Left lung (tissue), 14 donors: ENCODE measurements at places on chromosomes 5 and 9. TPM values are rescaled to one million over a fixed set of nuclear protein-coding genes. Genes with fewer than 3 reads are reported as not detected.

- no peak for DNase-seq
Observed at GRCh38 chr9:94787266-94787665, 60.8 kb downstream of the AOPEP start.

DNA sequence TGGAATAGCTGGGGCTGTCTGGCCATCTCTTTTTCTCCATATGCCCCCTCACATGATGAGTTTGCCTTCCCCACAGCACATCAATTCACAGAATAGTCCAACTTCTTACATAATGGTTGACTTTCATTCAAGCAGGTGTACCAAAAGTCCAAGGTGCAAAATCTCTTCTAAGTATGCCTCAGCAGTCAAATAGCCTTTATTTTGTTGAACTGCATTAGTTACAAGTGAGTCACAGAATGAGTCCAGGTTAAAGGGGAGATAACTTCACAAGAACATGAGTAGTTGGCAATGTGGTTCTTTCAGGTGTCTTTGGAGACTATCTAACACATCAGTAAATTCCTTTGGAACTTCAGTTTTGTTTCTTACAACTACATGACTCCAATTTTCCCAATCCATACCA lies 672.5 kb downstream of the PRELID2 start:
- no peak for DNase-seq

- DNase-seq = no peak
Observed at GRCh38 chr5:16913187-16914107, 22.6 kb downstream of the MYO10 start.

DNA sequence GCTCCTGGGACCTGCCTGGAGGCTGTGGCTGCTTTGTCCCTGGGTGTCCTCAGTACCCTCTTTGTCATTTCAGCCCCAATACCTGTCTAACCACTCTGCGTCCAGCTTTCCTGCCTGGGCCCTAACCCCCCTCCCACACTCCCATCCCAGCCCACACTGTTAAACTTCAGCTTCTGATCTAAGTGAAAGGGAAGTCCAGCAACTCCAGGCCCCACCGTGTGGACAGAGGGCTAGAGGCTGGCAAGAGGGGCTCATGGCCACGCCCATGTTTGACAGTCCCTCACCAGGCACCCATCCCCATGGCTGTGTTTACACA lies 56.3 kb downstream of the SEMA4D start:
- DNase-seq = peak; percentile 35

GRCh38 chr9:1087120-1087881 lies 37.1 kb downstream of the DMRT2 start:
- DNase-seq = no peak

- DNase-seq = no peak
Observed at GRCh38 chr5:92418341-92418740, 1035.2 kb upstream of the ARRDC3 start.

GRCh38 chr5:24916863-24917262 lies 272.1 kb upstream of the CDH10 start:
- no peak for DNase-seq

GRCh38 chr5:66467564-66467963 lies 128.6 kb upstream of the MAST4 start:
- no peak for DNase-seq

DNA sequence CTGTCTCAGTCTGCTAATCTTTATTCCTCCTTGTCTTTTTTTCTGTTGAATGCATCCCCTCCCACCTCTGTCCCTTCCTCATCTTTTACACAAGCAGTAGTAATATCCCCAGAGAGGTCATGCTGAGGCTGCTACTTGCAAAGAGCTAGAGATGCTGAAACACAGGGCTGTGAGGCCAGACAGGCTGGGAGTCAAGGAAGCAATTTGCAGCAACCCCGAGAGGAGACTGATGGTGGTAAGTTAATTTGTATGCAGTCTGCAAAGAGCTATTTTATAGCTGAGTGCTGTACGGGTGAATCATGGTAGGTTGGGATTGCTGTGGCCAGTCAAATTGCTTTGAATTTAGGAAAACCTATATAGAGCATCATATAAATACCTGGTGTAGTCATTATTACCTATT lies 90.2 kb upstream of the SLC24A2 start:
- no peak for DNase-seq

GRCh38 chr9:112555101-112555643 lies 68.5 kb downstream of the KIAA1958 start:
- no peak for DNase-seq

DNA sequence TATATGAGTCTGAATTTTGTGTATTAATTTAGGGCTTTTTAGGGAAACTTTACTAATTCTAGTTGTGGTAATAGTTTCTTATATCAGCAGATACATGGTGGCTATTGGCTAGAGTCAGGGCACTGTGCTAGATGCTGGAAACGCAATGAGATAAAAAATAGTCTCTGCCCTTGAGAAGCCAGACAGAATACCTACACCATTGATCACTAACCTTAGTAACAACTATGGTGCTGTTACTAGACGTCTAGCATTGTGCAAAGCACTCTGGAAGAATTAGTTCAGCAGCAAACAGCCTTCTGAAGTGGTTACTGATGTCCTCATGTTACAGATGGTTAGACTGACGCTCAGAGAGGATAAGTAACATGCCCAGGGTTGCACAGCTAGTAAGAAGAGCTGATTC lies 61.8 kb downstream of the GDA start:
- no peak for DNase-seq

DNA sequence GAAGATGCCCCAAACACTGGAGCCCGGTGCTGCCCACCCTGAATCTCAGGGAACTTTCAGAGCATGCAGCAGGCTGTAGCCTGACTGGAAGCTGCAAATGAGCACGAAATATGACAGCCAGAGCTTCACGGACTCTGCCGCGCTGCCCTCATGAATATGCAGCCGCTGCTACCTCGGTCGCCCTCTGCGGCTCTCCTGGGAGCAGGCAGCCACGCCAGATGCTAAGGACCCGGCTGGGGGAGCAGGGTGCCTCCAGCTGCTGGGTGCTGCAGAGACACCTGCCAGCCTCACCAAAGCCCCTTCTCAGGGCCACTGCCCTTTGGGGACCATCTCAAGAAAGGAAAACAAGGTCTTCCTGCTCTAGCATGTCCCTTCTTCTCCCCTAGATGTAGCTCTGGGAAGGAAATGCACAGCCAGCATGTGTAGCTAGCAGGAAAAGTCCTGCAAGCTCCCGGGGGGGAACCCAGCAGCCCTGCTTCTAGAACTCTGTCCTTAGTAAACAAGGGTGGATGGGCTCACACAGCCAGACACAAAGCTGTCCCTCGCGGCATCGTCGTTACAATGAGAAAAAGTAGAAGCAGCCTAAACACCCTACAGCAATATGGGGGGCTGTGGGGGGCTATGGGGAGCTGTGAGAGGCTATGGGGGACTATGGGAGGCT lies 56.8 kb upstream of the OLFM1 start:
- DNase-seq = no peak

- DNase-seq = no peak
Observed at GRCh38 chr5:143156086-143156485, 247.4 kb downstream of the NR3C1 start.

DNA sequence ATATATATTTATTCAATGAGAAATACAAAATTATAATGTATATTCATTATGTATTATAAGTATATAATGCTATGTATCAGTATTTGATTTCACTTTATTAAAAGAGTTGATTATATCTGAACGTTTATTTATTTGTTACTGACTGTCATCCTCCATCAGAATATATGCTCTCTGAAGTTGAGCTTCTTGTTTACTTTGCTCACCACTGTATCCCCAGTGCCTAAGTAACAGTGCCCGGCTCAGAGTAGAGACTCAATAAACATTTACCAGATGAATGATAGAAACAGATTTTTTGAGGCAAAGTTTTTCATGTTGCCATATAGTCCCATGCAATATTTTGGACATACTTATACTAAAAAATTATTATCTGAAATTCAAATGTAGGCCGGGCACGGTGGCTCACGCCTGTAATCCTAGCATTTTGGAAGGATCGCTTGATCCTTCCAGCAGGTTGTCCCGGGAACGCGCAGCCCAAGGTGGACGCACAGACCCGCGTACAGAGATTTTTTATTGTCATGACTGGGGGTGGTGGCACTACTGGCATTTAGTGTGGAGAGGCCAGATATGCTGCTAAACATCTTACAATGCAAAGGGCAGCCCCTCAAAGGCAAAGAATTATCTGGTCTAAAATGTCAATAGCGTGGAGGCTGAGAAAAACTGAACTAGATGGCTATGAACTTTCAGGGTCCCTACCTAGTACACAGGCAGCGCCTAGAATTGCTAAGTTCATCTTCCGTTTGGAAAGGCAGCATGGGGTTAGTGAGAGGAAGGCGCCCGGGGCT lies 761 bp upstream of the DNAJC25 start:
- no peak for DNase-seq

- DNase-seq = no peak
Observed at GRCh38 chr5:18098691-18099090, 464.4 kb downstream of the TAF11L14 start.

DNA sequence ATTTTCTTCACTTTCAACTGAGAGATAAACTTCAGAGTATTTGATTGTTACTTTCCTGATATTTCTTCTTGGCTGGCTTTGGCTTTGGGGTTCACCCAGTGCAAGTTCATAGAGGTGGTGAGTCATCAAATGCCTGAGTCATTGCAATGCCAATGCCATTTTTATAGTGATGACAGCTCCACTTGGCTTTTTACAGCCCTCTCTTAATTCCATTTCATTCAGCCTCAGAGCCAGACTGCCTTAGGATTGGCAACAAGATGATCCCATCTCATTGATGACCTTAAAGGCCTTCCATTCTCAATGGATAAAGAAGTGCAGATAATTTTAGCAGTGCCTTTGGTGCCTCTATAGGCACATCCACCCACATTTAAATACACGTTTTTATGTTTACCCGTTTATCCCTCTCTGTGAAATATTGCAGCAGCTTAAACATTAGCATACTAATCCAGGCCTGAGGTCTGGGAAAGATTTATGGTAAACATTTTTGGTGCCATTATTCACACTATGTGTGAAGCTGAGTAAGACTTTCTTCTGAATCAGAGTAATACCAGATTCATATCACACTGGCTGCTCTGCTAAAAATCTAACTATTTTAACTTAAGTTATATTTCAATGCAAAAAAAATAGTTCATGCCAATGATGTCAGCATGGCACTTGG lies 88.9 kb upstream of the TYRP1 start:
- no peak for DNase-seq

Gene PCDHA3
- 0.21 TPM for polyA plus RNA-seq

Gene BAAT
- polyA plus RNA-seq = 0.28 TPM

Gene FYB1
- polyA plus RNA-seq = 3.4 TPM

Gene KCNV2
- 0.21 TPM for polyA plus RNA-seq

Gene FLT4
- 37.1 TPM for polyA plus RNA-seq

Gene FBN2
- 64.3 TPM for polyA plus RNA-seq

Gene CNTNAP3B
- 15.0 TPM for polyA plus RNA-seq

Gene ORM2
- 0.46 TPM for polyA plus RNA-seq

Gene ADCY2
- 6.1 TPM for polyA plus RNA-seq

Gene TLX3
- polyA plus RNA-seq = not detected
